ENCODE measurements at places on chromosomes 12 and 14. TPM values are rescaled to one million over a fixed set of nuclear protein-coding genes. Genes with fewer than 3 reads are reported as not detected.
A peak's percentile ranks its signal among the peaks of the same experiment; 100 is the strongest.

DNA sequence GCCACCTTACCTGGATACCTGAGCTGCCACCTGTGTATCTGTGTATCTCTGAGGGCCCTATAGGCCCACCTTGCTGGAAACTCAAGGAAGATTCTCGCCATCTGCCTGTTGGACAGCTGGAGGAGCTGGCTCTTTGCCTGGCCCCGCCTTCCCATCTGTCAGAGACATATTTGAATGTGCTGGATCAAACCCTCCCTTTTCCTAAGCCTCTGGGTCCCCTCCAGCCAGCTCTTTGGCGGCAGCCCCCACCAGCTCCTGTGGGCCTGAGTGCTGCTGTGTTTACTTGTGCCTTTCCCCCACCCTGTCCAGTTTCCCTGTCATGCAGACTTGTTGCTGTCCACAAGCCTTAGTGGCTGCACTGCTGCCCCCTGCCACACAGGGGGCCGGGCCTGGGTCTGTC lies 55.9 kb upstream of the SRSF5 start:
- peak; percentile 15 for DNase-seq

- DNase-seq: no peak
Measured at GRCh38 chr14:72523424-72524294, 370.2 kb downstream of the DPF3 start.

- no peak for DNase-seq
Measured at GRCh38 chr14:100448376-100448775, 125.2 kb downstream of the SLC25A47 start.

GRCh38 chr12:10562306-10562933 lies 51.0 kb downstream of the MAGOHB start:
- DNase-seq: no peak

GRCh38 chr14:101933209-101933608 lies 31.2 kb upstream of the DYNC1H1 start:
- DNase-seq: no peak

GRCh38 chr12:96383991-96384390 lies 16.2 kb downstream of the CDK17 start:
- no peak for DNase-seq

DNA sequence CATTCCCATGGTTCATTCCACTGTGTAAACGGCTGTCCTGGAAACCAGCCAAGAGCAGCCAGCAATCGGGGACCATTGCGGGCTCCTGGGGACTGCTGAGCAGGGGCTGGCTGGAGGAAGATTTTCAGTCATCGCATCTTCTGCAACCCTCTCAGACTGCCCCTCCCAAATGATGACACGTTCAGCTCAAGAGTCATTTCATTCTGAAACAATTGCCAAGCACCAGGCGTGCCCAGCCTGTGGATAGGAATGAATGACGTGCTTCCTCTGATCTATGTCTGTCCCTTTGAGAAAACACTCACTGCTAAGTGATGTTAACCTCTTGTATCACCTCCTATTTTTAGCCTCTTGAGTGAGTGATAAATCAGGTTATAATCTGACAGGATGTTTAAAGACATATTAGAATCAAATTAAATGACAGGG lies 62.0 kb downstream of the NDUFA12 start:
- DNase-seq: no peak

Gene KRT85
- total RNA-seq: not detected

- no peak for DNase-seq
Measured at GRCh38 chr14:65377576-65377975, 35.0 kb upstream of the FUT8 start.

- DNase-seq: no peak
Measured at GRCh38 chr12:15444523-15444922, 122.2 kb downstream of the PTPRO start.

Gene ANG
- total RNA-seq: 0.16 TPM

Gene SSTR1
- total RNA-seq: 14.8 TPM

DNA sequence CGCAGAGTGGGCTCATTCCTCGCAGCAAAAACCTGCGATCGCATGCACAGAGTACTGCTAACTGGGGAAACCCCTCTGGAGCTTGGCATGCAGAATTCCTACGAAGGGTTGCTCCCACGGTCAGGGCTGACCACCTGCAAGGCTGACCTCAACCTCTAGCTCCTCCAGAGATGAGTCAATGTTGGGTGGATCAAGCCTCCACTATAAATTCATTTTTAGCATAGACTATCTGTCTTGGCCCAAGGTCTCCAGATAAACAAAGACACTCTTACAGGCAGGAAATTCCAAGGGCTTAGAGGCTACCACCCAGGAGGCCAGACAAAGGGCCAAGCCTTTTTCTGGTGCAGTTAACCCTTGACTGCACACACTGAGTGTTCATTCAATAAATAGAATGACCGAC lies 296.5 kb downstream of the TMEM132D start:
- no peak for DNase-seq

DNA sequence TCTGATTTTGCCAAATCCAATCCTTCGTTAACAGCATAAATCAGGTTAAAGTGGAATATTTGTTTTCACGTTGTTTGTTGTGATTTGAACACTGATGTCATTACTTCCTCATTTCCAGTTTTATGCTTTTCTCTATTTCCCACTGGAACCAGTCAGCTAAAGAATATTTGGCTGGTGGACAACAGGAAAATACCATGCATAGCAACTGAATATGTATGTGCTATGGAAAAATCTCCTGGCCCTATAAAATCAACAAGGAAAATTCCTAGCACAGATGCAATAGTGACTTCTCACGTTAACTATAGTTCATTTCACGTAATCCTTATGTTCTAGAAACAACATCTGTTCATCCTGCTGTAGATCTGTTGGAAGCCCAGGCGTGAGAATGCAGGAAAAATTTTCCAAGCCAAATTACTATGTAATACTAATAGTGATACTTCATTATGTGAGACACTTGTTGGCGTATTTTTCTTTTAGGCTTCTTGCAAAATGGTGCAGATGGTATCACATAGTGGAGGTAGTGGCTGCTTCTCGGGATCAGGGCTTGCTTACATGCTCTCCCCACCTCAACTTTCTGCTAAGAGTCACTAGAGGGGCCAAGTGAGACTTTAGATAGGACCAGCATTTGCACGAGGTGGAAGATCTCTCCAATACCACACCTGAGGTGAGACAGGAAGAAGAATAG lies 86.3 kb upstream of the USP44 start:
- DNase-seq: no peak

Gene TEAD4
- total RNA-seq: 0.94 TPM

DNA sequence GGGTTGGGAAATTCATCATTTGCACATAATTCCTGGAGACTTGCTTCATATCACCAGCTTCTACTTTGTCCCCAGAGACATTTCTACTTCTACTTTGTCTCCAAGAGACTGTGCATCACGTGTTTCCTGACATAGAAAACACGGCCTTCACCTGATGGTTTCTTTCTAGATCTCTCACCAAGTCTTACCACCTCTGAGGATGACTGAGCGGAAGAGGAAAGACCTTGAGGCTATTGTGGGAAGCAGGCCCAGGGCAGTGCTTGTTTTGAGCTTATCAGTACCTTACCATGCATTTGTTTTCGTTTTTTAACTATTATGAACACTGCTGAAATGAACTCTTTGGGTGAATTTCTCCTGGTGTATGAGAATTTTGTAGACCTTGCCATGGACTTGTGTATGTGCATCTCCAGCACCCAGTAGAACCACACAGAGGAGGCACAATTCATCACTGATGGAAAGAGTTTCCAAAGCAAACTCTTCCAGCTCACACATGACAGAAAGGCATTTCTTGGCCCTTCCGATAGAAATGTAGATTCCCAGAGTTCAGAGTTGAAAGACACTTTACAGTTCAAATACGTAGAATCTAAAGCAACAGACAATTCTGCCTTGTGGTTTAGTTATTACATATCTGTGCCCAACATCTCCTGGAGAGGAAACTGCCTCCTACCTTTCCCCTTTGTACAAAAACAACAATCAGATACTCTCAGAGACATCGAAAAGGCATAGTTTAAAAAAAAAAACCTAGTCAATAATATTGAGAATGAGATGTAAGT lies 434.7 kb downstream of the FUT8 start:
- DNase-seq: no peak

GRCh38 chr14:38774162-38774561 lies 328.9 kb downstream of the SEC23A start:
- DNase-seq: no peak

Gene PGF
- total RNA-seq: 2.0 TPM

Gene HOXC12
- not detected for total RNA-seq

- DNase-seq: no peak
Measured at GRCh38 chr12:108576660-108577234, 14.4 kb downstream of the ISCU start.

DNA sequence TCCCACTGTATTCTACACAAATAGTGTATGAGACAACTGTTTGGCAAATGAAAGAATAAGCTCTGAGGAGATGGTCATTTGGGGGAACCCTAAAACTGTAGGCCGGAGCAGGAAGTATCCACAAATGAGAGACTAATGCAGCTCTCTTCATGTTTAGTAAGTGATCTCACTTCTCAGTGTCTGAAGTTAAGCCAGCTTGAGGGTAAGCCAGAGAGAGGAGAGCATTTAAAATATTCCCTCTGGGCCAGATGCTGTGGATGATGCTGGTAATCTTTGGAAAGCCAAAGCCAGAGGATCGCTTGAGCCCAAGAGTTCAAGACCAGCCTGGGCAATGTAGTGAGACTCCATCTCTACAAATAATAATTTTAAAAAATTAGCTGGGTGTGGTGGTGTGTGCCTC lies 130.6 kb upstream of the SINHCAF start:
- DNase-seq: no peak

Gene MGP
- total RNA-seq: 3.9 TPM

Gene DPPA3
- total RNA-seq: not detected

DNA sequence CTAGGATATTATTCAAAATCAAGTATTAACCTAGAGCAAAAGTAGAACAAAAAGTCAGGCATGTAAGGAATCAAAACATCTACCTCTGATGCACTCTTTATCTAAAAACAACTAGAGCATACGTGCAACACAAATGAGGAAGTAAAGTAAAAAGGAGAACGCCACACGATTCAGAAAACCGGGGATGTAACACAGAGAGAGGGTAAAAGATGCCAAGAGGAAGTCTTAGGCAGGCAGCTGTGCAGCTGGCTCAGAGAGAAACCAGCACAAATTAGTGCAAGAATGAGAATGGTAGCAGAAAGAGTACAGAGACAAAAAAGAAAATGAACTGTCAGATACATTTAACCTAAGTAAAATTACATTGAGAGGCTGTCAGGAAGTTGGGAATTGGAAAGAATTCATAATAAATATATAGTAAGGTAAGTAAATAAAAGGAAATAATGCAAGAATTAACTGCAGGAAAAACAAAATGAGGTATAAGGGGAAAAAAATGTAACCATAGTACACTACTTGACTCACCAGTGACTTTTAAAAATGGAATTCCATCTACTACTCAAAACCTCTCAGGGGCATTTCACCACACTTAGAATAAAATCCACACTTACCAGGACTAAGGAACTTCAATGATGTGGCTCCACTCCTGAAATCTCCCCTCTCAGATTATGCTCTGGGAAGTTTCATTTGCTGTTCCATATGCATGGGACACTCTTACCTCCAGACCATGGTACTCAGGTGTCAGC lies 17.1 kb downstream of the BCAT1 start:
- no peak for DNase-seq

Gene PLEKHG7
- total RNA-seq: not detected

GRCh38 chr12:29561664-29562071 lies 64.2 kb upstream of the OVCH1 start:
- DNase-seq: no peak

Gene RNASE7
- total RNA-seq: not detected
